ENCODE measurements at places on chromosomes 7 and 10.

GRCh38 chr10:7435674-7436073, 24.8 kb upstream of the SFMBT2 start:
- DNase-seq = no peak

DNA sequence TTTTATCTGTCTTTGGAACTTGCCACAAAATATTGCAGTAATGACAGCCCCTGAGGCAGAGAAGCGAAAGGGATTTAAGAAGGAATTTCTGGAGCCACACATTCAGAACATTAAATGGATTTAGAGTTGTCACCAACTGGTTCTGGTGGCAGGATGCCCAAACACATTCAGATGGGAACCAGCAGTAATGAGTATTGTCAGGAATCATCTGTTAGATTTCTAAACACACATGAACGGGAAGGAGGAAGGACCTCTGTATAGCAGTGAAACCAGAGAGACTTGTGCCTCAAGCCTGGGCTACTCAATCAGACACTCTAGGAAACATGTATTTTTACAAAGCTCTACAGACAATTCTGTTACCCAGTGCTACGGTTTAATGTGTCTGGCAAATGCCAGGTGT, 103.8 kb upstream of the CCNY start:
- no peak for DNase-seq

- no peak for DNase-seq
These were observed 308.3 kb upstream of the IGFBP3 start for GRCh38 chr7:46229409-46229808.

DNA sequence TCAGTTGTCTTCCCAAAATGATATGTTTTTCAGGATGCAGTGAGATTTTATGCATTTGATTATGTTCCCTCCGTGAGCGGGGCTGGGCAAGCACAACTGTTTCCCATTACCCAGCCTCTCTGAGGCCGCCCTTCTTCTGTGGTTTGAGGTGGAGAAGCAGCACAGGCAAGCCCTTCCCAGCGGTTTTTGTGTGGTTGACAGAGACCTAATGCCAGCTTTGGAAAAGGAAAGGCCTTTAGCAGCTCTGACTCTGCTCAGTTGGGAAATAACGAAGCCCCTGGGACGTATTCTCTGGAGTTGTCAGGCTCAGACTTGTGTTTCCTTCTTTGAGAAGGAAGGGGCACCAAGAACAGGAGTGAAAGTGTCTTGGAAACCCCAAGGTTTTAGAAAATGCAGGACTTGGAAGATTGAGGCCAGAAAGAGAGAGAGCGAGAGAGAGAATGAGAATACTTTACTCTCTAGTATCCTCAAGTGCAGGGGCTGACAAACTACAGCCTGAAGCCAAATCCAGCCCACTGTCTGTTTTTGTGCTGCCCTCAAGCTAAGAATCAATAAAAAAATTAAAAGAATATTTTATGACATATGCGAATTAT, 20.6 kb upstream of the PDCD4 start:
- DNase-seq = no peak

DNA sequence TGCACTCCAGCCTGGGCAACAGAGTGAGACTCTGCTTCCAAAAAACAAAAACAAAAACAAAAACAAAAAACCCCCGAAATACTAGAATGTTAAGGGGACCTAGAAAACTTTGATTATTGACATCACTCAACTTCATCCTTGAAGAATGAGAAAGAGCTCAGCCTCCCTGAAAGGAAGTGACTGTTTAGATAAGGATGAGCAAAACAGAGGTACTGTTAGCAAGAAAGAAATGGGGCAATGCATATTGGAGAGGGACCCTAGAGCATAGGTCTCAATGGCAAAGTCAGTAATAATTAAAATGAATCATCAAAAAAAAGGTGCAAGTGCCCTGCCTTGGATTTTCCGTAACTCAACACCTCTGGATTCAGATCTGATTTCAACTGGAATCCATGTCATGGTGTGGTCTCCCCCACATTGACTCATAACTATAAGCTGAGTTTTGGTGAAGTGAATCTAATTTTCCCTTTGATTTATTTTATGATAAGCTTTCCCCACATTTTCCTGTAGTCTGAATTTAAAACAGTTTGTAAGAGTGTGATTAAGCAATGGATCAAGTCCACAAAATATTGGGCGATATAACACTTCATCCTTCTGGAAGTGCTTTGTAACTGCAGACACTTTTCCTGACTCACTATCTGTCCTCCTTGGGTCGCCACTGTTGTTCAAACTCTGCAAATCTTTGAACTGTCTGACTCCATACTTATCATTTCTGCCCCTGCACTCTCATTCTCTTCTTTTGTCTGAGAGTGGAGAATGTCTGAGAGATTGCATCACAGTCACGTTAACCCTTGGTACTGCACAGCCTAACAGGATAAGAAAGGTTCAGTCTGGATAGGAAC, 224.8 kb upstream of the LYZL1 start:
- no peak for DNase-seq

DNA sequence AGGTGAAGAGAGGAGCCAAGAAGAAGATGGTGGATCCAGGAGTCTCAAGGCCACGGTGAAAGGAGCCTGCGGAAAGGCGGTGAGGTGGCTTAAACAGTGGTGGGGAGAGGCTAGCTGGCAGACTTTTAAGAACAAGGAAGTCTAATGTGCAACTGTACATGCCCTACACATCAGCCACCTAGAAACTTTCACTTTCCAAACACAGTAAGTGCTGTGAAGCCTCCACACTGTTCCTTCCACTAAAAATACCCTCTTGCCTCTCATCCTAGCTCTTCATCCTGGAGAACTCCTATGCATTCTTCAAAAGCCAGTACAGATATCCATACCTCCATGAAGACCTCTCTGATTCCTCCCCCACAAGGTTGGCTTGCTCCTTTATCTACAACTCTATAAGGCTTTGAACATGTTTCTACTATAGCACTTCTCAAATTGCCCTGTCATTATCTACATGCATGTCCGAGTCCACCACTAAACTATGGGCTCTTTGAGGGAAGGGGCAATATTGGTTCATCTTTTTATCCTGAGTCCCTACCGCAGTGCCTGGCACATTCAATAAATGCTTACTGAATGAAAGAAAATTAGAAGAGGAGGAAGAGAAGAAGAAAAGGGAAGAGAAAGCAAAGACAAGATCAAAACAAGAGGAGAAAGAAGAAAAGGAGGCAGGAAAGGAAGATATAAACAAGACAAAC, 54.2 kb downstream of the DNAJC12 start:
- DNase-seq = no peak

GRCh38 chr7:36390199-36391090, 783 bp downstream of the ANLN start:
- DNase-seq = peak; percentile 70

DNA sequence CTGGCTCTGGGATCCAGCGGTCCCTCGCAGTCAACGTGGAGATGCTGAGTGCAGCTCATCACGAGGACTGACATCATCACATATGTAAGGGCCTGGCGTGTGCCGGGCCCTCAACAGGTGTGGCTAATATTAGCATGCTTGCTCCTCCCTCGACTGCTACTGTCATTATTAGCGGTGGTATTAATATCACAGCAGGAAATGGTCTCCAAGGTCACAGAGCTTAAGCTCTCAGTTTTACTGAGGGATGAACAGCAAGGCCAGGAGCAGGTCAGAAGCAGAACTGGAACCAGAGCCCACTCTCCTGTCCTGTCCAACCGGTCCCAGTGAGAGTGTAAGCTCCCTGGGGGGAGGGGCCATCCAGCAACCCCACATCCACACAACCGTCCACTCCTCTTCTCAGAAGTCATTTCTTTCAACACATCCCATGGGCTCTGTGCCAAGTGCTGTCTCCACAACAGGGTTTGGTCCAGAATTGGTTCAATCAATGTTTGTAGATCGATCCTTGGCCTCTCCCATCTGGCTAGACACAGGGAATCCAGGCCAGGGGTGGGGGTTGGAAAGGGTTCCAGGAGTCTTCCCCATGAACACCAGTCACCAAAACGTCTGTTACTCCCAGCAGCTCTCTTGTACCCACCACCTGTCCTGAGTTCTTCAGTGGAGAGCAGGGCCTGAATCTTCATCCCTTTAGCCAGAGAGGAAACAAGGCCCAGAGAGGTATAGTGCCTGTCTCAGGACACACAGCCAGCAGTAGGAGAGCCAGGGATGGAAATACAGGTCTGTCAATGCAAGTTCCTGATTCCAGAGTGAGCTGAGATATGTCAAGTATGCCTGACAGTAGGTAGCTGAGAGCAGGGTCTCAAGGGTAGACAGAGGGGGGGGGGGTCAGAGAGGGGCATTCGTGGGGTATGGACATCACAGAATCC, 45.3 kb upstream of the ZMIZ1 start:
- peak; percentile 26 for DNase-seq
